ENCODE measurements at places on chromosomes 16 and 17.

- DNase-seq = no peak
These were observed 239.2 kb upstream of the MAF start for GRCh38 chr16:79839466-79840341.

DNA sequence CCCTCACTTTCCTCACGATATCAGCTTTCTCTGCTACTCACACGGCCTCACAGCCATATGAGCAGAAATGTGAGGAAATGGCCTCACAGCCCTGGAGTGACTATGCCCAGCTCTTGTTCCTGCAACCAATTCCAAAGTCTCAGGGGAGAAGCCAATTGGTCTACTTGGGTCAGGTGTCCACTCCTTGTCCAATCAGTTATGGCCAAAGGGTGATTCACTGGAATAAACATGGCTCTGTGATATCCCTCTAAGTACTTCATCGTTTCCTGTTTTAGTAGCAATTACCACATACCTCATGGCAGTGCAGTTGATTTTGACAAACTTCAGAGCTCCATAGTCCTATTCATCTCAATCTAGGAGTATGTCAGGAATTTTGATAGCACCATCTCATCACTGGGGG, 195.4 kb downstream of the KATNIP start:
- no peak for DNase-seq

DNA sequence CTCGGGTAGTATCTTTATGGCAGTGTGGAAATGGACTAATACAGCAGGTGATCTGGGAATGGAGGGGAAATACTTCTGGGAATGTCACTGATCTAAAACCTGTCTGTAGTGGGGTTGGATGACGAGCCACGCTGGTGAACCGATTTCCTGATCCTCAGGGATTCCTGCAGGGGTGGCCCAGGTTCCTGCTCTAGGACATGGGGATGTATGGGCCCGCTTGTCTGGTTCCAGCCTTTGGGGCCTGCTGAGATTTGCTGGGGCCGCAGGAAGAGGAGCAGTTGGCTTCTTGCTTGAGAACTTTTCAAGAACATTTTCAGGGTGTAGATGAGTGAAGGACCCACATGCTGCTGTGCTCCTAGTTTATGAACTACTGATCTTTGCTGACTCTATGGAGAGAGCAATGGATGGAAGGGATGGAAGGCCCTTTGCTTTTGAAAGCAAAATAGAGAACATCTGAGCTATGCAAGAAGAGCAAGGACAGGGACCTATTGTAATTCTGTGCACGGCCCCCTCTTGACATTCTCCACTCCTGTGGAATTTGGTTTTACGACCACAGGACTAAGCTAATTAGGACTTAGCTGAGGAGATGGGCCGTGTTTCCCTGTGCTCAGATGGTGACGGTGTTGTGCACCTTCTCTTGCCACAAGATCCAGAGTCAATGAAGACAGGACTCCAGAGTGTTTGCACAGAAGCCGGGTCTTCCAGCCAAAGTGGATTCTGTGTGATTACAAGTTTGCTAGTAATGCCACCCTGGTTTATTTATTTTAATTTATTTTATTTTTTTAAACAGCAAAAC, 90.5 kb downstream of the SEC14L1 start:
- DNase-seq = no peak

- DNase-seq = no peak
These were observed 84.0 kb downstream of the NTN1 start for GRCh38 chr17:9105068-9105868.

- DNase-seq = peak; percentile 37
These were observed 33.9 kb downstream of the CMTM4 start for GRCh38 chr16:66662445-66663194.

- no peak for DNase-seq
These were observed 69.2 kb downstream of the SOX9 start for GRCh38 chr17:72189768-72190593.

GRCh38 chr17:45763182-45763581, 20.9 kb upstream of the CRHR1 start:
- no peak for DNase-seq

- no peak for DNase-seq
These were observed 107.4 kb downstream of the GAS7 start for GRCh38 chr17:10091046-10091445.

DNA sequence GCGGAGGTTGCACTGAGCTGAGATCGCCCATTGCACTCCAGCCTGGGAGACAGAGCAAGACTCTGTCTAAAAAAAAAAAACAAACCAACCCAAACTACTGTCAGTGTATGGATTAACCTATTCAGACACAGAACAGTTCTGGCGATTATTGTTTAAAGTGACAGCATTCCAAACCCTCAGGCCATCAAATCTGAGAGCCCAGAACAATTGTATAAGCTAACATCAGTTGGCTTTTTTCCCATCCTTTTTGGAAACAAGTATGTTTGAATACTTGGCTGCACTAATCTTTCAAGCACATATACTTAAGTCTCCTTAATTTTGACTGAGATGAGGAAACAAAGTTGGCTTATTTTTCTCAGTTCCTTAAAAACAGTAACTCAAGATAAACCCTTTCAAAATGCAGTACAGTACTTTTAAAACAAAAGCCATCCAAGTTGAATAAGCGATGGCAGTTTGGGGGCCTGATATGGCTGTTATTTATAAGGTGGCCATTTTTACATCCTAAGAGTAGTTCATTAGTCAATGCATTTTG, 1.4 kb downstream of the ZSWIM7 start:
- no peak for DNase-seq

DNA sequence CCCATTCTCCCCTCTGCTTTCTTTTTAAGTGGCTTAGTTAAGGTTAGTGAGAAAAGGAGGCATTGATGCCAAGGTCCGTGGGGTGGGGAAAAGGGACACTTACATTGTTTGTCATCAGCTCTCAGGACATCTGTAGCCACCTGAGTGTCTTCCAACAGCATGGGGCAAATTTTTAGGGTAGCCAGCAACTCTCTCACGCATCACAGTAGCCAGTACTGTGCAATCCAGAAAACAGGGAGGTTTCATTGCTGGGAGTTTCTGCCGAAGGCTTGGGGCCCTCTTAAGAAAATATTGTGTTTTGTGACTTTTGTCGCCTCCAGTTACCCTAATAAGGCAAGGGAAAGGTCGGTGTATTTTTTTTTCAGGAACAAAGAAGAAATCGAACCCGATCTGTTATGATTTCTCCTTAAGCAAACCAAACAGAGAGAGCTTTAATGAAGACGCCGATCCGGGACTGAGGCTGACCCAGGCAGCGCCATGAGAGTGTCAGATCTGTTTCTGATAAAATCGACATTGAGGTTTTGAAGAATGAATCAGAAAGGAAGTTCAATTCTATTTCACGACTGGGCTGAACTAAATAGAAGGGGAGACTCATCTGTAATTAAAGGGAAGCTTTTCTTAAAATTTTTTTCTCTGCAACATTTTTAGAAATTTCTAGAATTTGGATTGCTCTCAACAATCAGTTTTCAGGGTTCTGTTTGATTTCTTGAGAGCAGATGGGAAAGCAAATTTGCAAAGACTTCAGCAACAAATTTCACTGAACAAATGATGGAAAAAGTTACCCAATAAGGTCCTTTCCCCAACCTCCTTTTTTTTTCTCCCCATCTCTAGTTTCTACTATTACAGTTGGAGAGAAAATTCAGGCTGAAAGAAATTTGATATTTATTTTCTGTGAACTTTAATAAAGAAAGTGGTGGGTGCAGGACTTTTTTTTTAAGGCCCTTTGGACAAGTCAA, 144.7 kb upstream of the IRX3 start:
- DNase-seq = no peak

GRCh38 chr16:48188449-48189102, 32.8 kb upstream of the ABCC12 start:
- no peak for DNase-seq

DNA sequence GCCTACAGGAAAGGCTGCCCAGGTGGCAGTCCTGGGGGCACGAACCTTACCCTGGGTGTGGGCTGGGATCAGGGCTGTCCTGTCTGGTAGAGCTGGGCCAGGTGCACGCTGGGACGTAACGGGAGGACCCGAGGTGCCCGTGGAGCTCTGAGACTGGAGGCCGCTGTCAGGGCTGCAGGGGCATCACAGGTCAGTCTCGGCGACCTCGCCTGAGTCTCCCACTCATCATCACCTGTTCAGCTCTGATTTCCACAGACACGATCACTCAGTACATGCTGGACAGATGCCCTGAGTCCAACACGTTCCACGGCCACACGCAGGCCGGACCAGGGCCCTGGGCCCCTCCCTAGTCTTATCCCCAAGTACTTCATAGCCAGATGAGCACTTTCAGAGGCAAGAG, 4.7 kb upstream of the CD300C start:
- DNase-seq = no peak

DNA sequence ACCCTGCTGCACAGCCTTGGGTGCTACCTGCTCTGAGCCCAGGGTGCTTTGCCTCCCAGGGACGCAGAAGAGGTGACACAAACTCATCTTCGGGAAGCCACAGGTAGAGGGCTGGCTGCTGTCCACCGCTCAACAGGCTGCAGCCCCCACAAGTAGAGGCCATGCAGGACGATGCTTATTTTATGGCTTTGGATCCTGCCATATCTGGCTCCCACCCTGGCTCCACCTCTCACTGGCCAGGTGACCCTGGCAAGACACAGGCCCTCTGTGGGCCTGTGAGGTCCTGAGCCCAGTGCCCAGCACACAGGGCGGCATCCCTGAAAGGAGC, 11.3 kb upstream of the BCAR1 start:
- no peak for DNase-seq

DNA sequence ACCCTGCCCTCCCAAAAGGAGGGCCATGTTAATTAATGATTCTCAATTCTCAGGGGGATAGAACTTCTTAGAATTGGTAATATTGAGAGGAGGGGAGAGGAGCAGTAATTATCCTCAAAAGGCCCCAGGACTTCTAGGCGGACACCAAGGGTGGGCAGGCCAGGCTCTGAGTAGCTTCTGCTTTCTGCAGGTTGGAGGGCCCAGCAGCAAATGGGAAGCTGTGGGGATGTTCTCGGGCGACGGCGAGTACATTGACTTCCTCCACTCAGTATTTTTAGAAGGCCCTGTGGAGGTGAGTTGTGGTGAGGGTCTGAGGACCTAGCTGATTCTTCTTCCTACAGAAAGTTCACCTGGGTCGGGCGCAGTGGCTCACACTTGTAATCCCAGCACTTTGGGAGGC, 57.5 kb downstream of the DNAH2 start:
- DNase-seq = no peak

DNA sequence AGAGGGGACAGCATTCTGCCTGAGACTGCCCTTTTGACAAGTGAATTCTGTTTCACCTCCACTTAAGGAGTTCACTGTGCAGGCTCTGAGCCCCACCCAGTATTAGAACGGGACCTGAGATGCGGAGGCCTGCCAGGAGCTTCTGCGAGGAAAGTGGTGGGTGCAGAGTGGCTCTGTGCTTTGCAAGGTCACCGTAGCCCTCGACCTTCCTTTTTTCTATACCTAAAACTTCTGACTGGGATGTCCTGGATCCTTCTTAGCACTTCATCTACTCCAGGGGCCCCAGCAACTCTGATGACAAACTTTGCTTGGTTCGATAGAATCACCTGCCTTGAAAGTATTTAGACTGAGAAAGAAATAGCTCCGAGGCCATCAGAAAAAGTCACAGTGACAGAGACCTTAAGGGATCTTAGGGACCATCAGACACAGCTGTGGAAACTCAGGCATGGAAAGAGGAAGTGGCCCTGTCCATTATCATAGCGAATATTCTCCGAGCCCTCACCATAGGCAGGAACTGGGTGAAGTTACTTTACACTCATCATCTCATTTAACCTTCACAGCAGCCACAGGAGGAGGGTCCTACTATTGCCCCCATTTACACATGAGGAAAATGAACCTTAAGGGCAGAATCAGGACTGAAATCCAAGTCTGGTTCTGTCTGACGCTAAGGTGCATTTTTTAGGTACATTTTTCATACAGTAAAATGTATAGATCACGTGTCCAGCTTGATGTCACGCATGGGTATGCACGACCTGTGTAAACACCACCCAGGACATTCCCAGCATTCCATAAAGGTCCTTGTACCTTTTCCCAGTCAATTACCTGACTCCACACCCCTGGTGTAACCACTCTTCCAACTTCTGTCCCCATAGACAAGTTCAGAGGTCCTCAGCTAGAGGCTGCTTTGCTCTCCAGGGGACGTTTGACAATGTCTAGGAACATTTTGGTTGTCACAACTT, 676 bp upstream of the KRT13 start:
- DNase-seq = no peak

- DNase-seq = no peak
These were observed 178.0 kb downstream of the RPTOR start for GRCh38 chr17:80722661-80723060.

DNA sequence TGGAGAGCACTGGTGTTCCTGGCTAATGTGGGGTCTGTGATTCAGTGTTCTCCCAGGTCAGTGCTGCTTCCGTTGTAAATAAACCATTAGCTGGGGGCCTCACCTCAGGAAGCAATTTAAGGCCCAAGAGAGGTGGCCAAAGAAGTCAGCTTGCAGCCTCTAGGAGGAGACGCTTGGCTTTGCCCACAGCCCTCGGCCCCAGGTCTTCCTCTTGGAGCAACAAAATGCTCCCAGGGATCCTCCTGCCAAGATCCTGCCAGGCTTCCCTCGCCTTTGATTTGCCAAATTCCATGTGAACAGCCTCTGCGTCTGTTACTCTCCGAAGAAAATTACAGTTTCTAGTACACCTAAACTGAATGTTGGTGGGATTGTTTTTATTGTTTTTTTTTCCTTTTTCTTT, 62.4 kb upstream of the TBX2 start:
- DNase-seq = no peak

- DNase-seq = no peak
These were observed 8.1 kb downstream of the SMIM5 start for GRCh38 chr17:75641343-75641742.

DNA sequence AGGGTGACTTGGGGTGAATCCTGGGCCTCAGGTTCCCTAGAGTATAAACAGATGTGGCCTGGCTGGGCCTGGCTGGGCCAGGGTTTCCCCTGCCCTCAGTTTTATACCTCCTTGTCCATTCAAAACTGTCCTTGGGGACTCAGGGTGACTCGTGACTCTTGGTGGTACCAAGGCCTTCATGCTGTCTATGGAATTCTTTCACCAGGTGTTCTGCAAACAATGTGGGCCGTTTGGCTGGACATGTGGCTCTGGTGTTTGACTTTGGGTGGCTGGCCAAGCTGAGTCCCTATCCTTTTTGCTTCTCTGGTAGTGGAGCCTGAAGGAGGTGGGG, 3.3 kb downstream of the GPT2 start:
- DNase-seq = no peak

DNA sequence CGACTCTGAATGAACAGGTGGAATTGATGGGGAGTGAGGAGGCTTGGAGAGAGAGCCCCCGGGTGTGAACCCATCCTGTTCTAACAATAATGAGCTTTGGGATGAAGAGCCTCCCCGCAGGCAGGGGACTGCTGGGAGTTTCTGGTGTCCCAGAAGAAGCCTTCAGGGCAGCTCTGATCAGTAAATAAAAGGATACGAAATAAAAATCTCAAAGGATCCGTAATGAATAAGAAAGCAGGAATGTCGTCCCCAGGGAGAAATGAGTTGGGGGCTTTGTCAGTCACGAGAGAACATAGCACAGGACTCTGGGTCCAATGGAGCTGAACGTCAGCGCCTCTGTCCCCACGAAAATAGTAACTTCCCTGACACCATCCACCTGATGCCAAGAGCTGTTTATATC, 113.4 kb downstream of the PITPNC1 start:
- no peak for DNase-seq

DNA sequence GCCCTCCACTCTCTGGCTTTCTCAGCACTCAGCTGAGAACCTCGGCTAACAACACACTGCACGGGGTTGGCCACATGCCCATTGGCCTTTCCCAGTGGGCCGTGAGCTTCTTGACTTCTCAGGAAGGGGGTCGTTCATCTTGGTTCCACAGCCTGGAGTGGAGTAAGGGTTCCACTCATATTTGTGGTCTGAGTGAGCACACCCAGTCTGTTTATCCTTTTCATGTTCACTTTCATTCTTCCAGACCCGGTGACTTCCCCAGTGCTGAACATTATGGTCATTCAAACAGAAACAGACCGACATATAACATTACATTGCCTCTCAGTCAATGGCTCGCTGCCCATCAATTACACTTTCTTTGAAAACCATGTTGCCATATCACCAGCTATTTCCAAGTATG, 8.2 kb downstream of the MILR1 start:
- no peak for DNase-seq

Data from frontal cortex (tissue), 4 donors.